ENCODE measurements at places on chromosomes 2 and 18. TPM values are rescaled to one million over a fixed set of nuclear protein-coding genes. Genes with fewer than 3 reads are reported as not detected.

Gene UGT1A3
- not detected for total RNA-seq

Gene FTCDNL1
- total RNA-seq: 0.32 TPM

Gene GPBAR1
- total RNA-seq: under 0.01 TPM

Gene PRKAG3
- not detected for total RNA-seq

Gene NOL4
- not detected for total RNA-seq

Gene UGGT1
- 75.1 TPM for total RNA-seq

Gene ADD2
- total RNA-seq: not detected

Gene C2orf66
- total RNA-seq: not detected

Gene AGXT
- total RNA-seq: not detected

Gene BCL11A
- 0.43 TPM for total RNA-seq

Gene L3MBTL4
- not detected for total RNA-seq

Gene CCDC102B
- 10.4 TPM for total RNA-seq

Gene ARHGAP15
- 0.43 TPM for total RNA-seq
